ENCODE measurements at places on chromosomes 16 and 17.

- DNase-seq: no peak
These were observed 62.5 kb upstream of the NFAT5 start for GRCh38 chr16:69503244-69503643.

DNA sequence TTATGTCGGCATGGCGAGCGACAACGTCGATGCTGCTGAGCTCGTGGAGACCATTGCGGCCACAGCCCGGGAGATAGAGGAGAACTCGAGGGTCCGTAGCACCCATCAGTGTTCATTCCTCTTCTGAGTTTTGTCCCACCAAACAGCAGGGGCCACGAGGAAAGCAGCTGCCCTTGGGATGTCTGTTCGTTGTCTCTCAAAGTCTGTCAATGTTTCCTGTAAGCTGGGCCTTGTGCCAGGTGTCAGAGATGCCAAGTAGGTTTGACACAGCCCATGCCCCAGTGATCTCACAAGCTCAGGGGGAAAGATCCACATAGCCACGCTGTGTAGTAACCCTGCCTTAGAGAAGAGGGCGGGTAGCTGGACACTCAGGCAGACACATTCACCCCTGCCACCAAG lies 22.6 kb downstream of the NTAN1 start:
- no peak for DNase-seq

GRCh38 chr17:38654411-38655398 lies 20.1 kb downstream of the EPOP start:
- DNase-seq: no peak

GRCh38 chr17:72134608-72135394 lies 14.0 kb downstream of the SOX9 start:
- DNase-seq: no peak

GRCh38 chr17:28468781-28469180 lies 4.7 kb upstream of the SLC13A2 start:
- DNase-seq: no peak

DNA sequence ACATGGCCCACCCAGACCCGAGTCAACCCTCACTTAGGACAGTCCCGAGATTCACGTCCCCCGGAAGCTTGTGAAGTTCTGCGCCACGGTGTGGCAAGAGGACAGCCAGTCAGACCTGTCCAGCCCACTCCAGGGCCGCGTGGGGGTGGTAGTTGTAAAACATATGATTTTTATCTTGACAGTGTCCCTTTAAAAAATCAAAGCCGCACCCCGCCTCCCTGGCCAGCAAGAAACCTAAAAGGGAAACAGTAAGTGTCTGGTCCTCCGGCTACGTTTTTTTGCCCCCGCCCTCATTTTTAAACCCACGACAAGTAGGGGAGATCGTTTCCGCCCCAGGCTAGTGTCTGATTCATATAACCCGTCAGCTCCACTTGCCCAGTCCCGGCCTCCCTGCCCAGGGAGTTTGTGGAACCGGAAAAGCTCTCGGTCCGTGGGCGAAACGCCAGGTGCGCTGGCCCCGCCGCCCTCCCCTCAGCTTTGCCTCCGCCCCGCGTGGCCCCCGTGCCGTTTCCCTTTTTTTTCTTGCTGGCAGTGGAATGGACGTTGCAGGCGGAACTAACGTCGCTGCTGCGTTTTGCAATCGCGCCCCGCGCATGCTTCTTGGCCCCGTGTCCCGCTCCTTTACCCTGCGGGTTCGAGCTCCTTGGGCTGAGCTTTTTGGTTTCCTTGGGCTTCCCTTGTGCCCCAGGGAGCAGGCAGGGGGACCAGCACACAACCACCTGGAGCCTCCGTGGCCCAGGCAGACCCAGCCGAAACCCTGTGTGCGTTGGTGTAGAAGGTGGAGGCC lies 13.3 kb upstream of the NUDT16L1 start:
- no peak for DNase-seq

GRCh38 chr17:914561-914960 lies 65.0 kb downstream of the NXN start:
- DNase-seq: no peak

GRCh38 chr16:79430191-79430678 lies 170.3 kb downstream of the MAF start:
- DNase-seq: no peak
